ENCODE measurements at places on chromosomes 4 and X. TPM values are rescaled to one million over a fixed set of nuclear protein-coding genes. Genes with fewer than 3 reads are reported as not detected.

- peak; percentile 63 for DNase-seq
Observed at GRCh38 chr4:27010334-27010940, 149.8 kb downstream of the STIM2 start.

- DNase-seq, result no peak
Observed at GRCh38 chrX:44432641-44433040, 89.2 kb upstream of the EFHC2 start.

DNA sequence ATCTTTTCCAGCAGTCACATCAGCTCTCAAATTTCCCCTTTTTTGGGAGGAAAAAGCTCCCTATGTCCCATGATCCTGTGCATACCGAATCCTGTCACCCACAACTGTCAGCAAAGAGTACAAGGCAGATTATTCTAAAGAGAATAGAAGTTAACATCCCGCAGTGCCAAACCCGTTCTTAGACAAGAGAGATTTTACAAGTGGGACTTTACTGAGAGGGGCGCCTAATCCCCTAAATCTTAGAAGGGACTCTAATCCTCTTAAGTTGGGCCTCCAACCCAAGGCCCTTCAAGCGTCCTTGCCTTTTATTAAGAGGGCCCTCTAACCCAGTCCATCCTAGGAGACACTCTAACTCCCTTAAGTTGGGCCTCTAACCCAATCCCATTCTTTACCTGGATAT lies 193.9 kb downstream of the CPXCR1 start:
- no peak for DNase-seq

DNA sequence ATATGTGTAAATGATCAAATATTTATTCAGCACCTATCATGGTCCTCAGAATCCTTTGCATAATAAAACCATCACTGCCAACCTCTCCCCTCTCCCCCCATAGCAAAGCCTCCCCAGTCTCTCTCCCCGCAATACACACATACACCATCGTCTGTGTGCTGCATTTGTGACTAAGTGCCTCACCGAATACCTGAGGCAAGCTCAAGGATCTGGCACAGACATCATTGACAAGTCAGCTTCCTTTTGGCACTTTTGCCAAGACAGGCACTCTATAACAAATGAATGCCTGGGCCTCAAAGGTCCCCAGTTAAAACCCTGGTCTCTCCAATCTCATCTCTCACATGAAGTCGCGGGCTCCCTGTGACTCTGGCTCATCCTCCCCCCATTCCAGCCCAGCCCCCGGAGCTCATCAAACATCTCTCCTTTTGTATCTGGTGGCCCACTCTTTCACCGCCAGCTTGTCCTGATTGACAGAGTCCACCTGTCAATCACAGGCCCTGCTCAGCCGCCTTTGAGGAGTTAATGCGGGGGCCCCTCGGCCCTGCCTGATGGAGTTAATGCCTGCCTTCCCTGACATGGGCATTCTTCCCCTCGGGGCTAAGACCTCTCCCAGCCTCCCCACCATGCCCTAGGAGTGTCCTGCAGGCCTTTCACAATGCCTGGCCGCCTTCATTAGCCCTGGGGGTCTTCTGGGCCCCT lies 135.8 kb upstream of the ATP6AP2 start:
- DNase-seq, result no peak

DNA sequence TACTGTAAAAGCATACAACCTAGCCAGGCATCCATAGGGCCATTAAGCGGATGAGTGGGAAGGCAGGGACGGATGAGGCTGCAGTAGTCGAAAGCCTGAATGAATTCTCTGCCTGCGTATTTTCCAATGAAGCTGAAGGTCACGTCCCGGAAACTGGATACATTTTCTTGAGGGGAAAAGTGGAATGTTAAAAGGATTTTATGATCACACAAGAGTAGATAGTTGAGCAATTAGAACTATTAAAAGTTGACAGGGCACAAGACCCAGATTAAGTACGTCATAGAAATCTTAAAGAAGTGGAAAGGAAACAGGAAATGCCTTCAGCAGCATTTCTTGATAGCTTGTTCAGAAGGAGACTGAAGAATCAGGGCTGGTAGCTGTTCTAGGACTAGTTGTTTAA lies 98.3 kb upstream of the CXXC4 start:
- DNase-seq, result no peak

GRCh38 chr4:54976031-54976430 lies 149.4 kb downstream of the KDR start:
- no peak for DNase-seq

- DNase-seq, result no peak
Observed at GRCh38 chr4:2360396-2360730, 58.1 kb downstream of the ZFYVE28 start.

GRCh38 chr4:93918856-93919255 lies 90.3 kb downstream of the ATOH1 start:
- no peak for DNase-seq

DNA sequence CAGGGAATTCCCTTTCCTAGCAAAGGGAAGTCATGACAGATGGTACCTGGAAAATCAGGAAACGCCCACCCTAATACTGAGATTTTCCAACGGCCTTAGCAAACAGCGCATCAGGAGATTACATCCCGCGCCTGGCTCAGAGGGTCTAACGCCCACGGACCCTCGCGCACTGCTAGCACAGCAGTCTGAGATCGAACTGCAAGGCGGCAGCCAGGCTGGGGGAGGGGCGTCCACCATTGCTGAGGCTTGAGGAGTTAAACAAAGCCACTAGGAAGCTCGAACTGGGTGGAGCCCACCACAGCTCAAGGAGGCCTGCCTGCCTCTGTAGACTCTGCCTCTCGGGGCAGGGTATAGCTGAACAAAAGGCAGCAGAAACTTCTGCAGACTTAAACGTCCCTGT lies 507.7 kb downstream of the ZIC3 start:
- DNase-seq, result no peak

GRCh38 chrX:26778320-26778888 lies 562.4 kb downstream of the MAGEB5 start:
- no peak for DNase-seq

DNA sequence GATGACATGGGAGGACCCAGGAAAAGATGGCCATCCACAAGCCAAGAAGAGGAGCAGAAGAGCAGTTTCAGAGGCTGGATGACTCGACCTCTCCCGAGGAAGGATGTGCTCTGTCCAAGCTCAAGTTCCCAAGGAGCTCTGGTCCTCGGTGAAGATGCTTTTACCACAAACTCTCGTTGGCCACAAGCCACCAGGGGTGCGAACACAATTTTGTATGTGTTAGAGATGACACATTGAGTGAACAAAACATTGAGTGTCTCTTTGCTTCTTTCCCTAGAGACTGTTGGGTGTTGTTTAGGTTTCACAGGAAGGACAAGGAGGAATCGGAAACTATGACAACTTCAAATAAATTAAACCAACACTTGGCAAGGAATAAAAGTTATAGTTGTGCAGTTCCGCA lies 26.3 kb downstream of the FGFBP1 start:
- DNase-seq, result no peak

DNA sequence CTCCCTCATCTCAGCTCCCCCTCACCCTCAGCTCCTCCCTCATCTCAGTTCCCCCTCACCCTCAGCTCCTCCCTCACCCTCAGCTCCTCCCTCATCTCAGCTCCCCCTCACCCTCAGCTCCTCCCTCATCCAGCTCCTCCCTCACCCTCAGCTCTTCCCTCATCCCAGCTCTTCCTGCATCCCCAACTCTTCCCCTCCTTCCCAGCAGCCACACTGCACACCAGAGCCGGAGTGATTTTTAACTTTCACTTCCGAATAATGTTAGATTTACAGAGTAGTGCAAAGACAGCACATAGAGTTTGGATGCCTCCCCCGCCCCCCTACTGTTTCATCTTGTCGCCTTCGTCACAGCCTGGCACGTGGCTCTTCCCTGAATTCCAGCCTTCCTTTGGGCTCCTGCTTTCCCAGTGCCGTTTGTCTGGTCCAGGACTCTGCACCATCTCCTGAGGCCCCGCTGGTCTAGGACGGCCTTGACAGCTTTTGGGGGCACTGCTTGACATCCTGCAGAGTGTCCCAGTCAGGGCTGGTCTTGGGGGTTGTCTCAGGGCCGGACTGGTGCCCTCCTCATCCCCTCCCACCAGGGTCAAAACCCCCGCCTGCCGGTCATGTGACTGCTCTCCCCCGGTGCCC lies 110.2 kb downstream of the FAM53A start:
- no peak for DNase-seq

DNA sequence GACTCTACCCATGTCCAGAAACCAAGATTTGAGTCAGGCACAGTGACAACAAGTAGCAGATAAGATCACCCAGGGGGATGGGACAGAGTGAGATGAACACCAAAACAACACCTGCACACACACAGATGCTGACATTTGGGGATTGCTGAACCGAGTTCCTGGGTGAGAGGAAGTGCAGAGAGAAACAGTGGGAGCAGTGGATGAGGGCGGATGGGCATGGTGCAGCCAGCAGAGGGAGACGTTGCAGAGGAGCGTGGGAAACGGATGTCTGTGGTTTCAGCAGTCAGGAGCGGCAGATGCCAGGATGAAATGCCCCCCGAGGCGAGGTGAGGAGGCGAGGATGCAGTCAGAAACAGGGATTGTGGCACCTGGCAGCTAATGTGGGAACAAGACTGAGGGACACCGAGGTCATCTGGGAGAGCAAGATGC lies 78.6 kb upstream of the STS start:
- DNase-seq, result no peak

- DNase-seq, result no peak
Observed at GRCh38 chrX:119374736-119375135, 24.4 kb upstream of the SLC25A43 start.

GRCh38 chrX:39877905-39878304 lies 219.9 kb downstream of the BCOR start:
- no peak for DNase-seq

DNA sequence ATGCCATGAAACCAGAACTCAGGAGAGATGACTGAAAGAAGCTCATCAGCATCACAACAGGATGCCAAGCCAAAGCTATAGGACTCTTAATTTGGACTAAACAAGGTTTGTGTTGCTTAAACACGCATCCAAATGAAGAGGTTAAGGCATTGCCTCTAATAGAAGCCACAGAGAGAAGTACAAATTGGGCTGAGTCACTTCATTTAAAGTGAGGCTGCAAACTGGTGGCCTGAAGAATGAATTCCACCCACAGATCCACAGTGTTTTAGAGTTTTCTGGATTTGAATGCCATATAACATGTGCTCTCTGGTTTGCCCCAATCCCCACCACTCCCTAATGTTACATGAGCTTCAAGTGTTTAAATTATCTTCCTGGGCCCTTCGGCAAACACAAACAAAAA lies 103.5 kb downstream of the FIP1L1 start:
- no peak for DNase-seq

The NAA11 gene
- total RNA-seq, result not detected

The SULT1B1 gene
- total RNA-seq, result 1.1 TPM

The CXCL10 gene
- total RNA-seq, result 0.34 TPM

The DCAF4L1 gene
- 0.36 TPM for total RNA-seq

The SLC7A11 gene
- total RNA-seq, result 19.2 TPM

The MAGEC2 gene
- not detected for total RNA-seq

The FAM200B gene
- 42.7 TPM for total RNA-seq

The LRAT gene
- 1.1 TPM for total RNA-seq

The BEND4 gene
- total RNA-seq, result 0.18 TPM

The ADH1B gene
- total RNA-seq, result 142 TPM

All from ureter (tissue), 1 donor.